Transverse colon (tissue), 4 donors: ENCODE measurements at places on chromosomes 1 and 21. TPM values are rescaled to one million over a fixed set of nuclear protein-coding genes. Genes with fewer than 3 reads are reported as not detected.

DNA sequence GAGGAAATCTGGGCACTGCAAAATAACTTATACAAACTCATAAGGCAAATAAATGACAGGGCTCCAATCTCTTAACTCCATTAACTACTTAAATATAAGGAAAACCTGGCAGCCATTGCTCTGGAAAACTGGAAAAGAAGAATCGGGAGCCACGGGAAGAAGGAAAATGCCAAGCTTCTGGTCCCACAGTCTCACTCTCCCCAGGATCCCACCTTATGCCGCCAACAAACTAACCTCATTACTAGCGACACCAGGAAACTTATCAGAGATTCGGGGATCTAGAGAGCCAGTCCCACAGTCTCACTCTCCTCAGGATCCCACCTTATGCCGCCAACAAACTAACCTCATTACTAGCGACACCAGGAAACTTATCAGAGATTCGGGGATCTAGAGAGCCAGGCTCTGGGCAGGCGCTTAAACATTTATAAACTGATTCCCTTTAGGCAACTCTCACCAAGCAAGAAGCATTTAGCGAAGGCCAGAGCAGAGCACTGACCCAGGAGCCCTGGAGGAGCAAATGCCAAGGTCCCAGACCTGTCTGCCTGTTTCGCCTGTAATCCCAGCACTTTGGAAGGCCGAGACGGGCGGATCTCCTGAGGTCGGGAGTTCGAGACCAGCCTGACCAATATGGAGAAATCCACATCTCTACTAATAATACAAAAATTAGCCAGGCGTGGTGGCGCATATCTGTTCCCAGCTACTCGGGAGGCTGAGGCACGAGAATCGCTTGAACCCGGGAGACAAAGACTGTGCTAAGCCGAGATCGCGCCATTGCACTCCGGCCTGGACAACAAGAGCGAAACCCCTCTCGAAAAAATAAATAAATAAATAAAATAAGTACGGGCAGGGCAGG, 720 bp downstream of the PSMB2 start:
- peaks cover 51% of the 10 kb centered on the region for H3K4me1 ChIP-seq
- H3K36me3 ChIP-seq: no peaks in the 10 kb centered on the region

GRCh38 chr1:224435318-224435763, 744 bp upstream of the WDR26 start:
- DNase-seq: no peak
- peak overlapping the region; percentile 97 for H3K27ac ChIP-seq
- peaks cover 5% of the 10 kb centered on the region for H3K36me3 ChIP-seq
- no peaks in the 10 kb centered on the region for H3K27me3 ChIP-seq
- H3K4me3 ChIP-seq: peak overlapping the region; percentile 91

DNA sequence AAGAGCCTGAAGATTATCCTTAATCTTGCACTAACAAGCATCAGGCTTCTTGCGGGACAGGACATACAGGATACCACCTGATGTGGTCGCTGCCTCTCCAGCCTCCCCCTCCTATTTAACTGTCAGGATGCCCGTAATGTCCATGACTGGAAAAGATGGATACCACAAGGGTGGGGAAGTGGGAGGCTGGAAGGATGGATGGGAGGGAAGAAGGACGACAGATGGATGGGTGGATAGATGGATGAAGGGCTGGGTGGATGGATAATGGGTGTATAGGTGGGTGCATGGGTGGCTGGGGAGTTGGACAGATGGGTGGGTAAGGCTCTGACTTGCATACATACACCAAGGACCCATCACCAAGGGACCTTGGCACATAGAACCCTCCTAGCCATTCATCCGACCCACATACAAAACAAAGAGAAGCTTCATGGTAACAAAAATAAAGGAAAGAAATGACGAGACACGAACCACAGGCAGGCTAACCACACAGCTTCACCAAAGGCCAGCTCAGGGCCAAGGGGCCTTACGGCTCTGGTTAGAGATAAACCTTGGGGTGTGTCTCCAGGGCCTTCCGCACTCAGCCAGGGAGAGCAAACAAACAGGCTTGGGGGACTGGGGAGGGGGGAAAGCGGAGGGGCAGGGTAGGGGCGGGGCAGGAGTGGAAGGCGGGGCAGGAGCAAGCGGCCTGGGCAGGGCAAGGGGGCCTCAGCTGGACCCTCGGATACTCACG, 50.5 kb downstream of the HSPG2 start:
- H3K4me3 ChIP-seq: no peak overlapping the region
- H3K4me1 ChIP-seq: no peaks in the 10 kb centered on the region
- no peaks in the 10 kb centered on the region for H3K27me3 ChIP-seq

Gene PCP4
- total RNA-seq: 17.3 TPM

Gene MT1HL1
- not detected for total RNA-seq

Gene NPHS2
- not detected for total RNA-seq
